ENCODE measurements at places on chromosomes 16 and 17. TPM values are rescaled to one million over a fixed set of nuclear protein-coding genes. Genes with fewer than 3 reads are reported as not detected.

DNA sequence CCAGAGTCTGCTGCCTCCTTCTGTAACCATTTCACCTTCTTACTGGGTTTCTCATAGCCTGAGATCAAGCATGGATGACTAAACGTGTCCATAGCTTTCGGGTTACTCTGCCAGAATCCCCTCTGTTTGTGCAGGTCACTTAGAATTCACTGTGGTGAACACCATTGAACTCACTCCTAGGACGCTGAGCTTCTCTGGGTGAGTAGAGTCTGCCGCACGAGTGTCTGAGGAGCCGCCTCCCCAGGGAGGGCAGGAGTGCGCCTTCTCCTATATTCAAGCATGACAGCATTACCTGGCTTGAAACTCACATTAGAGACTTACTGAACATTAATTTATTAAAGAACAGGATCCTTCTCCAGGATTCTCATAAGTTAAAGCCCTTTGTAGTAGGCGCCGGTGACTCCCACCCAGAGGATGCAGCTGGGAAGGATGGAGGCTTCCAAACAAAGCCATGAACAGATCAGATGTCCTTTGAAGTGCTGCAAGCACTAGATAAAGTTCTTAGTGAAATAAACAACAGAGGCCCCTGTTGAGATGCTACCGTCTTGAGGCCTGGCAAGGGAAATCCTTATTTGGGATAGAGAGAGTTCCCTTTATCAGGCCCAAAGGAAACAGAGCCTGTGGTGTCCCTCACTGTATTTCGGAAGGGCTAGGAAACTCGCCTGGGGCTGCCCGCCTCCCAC, 144.6 kb upstream of the PLCG2 start:
- DNase-seq: no peak

GRCh38 chr17:75819678-75820077, 24.5 kb downstream of the UNC13D start:
- no peak for DNase-seq

DNA sequence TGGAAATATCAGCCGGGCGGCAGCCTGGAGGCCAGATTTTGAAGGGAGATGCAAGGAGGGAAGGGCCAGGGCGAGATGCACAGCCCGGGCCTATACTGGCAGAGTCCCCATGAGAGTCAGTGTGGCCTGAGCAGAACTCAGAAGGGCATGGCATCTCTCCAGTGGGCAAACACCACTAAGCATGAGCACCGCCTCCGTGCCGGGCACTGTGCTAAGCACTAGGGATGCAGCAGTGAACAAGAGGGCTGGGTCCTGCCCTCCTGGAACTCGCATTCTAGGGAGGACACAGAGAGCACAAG, 33.5 kb downstream of the TK2 start:
- no peak for DNase-seq

The EFCAB3 gene
- total RNA-seq: not detected

DNA sequence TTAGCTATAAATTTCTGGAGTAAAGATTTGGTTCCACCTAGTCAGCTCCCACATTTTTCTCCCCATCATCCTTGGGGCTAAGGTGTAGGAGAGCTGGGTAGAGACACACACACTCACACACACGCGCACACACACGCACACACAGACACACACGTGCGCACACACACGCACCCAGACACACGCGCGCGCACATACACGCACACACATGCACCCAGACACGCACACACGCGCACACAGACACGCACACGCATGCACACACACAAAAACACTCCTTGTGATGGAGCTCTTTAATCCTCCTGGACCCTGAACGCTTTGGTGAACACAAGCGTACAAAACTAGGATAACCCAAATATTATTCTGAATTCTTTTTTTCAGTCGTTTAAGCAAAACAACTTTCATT, 253.6 kb downstream of the C16orf95 start:
- no peak for DNase-seq

The KCNJ18 gene
- not detected for total RNA-seq

DNA sequence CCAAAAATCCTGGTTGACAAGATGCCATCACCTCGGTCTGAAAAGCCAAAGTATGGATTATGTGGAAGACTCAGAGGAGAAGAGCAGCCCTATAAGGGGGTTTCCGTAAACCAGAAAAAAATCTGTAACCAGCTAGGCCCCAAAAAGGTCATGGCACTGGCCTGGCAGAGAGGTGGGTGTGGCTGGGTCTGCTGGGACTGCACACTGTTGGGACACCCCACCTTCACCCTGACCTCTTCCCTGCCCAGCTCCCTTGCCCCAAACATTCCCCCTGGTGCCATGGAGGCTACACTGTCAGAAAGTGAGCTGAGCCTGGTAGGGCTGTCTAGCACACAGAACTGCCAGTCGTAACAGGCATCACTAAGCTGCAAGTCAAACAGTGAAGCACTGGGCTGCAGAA, 6.5 kb downstream of the SLC47A2 start:
- no peak for DNase-seq

GRCh38 chr17:700504-701094, 14.0 kb downstream of the VPS53 start:
- no peak for DNase-seq

The KRTAP4-6 gene
- total RNA-seq: not detected

The MAPT gene
- total RNA-seq: 0.03 TPM

DNA sequence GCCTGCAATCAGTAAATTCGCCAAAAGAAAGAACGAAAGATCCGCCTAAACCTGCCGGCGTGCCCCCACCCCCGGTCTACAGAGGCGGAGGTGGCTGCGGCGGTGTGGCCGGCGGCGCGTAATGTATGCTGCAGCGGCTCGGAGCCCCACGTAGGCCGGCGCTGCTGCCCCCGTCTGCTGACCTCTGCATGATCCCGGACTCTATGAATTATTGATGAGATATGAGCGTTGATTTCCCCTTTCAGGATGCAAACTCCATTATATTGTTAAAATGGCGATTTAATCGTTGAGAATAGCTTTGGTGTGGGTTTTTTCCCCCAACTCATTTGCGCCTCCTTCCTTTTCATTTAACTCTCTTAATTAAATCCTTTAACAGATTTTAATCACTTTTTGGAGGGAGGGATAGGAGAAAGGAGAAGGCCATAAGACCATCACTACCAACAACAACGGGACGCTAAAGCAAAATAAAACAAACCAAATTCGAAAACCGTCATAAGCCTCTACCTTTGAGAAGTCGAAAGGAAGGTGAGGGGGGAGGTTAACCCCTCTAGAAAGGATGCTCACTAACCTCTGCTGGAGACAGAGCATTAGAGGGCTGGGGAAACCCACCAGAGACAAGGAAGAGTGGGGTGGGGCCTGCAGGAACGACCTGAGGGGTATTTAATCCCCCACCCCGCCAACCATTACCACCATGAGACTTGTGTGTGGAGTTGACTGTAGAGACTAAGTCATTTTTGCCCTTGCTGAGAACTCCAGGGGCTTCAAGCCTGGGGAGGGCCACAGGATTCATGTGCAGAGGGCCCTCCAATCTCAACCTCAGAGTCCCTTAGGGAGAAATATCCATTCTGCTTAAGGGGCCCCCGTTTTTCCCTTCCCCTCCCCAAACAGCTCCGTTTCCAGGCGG, 3.4 kb downstream of the HOXB3 start:
- no peak for DNase-seq

DNA sequence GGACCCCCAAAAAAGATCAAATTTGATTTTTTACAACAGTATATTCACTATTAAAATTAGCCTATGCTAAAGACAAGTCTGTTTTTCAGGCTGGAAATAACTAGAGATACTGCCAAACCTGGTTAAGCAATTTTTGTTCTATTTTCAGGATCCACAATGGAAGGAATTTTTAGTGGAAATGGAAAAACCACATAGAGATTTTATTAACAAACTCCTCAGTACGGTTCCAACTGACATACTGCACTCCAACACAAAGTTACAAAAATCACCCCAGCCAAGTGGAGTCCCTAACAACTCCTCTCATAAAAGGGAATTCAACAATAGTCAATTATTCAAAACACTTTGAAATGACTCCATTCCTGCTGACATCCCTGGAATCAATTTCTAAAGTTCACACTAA, 101.6 kb upstream of the TOB1 start:
- DNase-seq: no peak

GRCh38 chr17:48202959-48203358, 95.4 kb downstream of the SNX11 start:
- no peak for DNase-seq

The FAM20A gene
- total RNA-seq: not detected

GRCh38 chr17:1008008-1008761, 11.3 kb downstream of the TIMM22 start:
- no peak for DNase-seq

GRCh38 chr17:75498726-75499213, 16.6 kb downstream of the CASKIN2 start:
- DNase-seq: no peak

DNA sequence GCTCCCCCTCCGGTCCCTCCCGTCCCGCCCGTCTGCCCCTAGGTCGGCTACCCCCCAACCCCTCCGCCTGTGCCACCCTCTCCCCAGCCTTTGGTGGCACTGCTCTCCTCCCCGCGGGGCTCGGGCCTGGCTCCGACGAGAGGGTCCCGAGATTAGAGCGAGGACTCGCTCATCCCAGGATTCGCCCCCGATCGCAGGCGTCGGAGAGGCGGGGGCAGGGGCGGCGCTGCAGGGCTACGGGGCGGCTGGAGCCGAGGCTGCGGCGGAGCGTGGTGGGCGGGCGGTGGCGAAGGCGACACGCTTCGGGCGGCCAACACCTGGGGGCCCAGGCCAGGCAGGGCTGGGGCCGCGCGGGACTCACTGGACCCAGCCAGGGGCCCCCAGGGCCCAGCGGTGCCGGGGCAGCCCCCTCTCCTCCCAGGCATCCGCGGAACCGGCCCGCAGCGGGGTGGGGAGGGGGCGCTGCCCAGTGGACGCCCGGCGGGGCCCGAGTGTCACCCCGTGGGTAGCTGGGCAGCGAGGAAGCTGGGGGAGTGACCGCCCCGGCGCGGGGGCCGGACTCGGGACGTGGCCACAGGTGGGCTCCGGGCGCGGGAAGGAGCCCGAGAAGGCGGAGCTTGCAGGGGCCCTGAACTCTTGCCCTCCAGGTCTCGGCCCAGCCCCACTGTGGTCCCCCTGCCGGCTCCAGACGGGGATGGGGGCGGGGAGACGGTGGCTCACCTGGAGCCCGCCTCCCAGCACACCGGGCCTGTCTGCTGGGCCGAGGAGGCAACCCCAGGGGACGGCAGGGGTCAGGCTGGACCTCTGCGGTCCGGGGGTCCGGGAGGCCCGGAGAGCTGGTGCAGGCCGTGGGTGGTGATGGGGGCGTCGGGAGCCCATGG, 1.5 kb downstream of the MGAT5B start:
- no peak for DNase-seq

DNA sequence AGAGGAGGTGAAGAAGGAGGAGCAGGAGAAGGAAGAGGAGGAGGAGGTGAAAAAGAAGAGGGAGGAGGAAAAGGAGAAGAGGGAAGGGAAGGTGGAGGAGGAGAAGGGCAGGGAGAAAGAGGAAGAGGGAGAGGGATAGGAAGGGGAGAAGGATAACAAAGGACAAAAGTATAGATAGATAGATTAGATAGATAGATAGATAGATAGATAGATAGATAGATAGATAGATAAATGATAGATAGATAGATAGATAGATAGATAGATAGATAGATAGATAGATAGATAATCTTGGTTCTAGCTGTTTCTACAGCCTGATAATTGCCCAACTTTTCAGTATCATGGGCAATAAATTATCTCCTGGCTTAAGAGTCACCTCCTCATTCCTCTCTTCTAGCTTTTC, 296.2 kb upstream of the C16orf82 start:
- DNase-seq: no peak

GRCh38 chr16:24729951-24730815, 732 bp downstream of the TNRC6A start:
- no peak for DNase-seq

The RTN4RL1 gene
- 0.10 TPM for total RNA-seq

The FZD2 gene
- 4.3 TPM for total RNA-seq

GRCh38 chr16:46855389-46855788, 24.4 kb upstream of the C16orf87 start:
- no peak for DNase-seq

GRCh38 chr16:28264656-28265055, 27.7 kb upstream of the SBK1 start:
- DNase-seq: no peak

The TMEM100 gene
- not detected for total RNA-seq

The CIITA gene
- 84.6 TPM for total RNA-seq

All from GM12878 (cell line).